ENCODE measurements at places on chromosomes 3 and 15.

GRCh38 chr15:87631775-87632174 is 624.8 kb downstream of the NTRK3 start:
- DNase-seq: no peak

DNA sequence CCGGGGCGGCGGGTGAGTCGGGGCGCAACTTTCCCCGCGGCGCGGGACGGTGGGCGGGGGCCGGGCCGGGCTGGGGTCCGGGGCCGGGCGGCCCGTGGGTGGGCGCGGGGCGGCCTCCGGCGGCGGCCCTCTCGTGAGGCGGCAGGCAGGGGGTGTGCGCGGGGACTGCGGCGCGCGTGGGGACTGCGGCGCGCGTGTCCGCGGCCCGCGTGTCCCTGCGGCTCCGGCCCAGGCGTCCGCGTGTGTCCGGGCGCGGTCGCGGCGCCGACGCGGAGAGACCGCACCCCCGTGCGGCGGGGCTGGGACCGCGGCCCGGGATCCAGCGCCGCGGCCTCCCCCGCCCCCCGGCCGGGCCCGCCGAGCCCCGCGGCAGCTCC is 349 bp downstream of the PLXNA1 start:
- DNase-seq: no peak

- no peak for DNase-seq
Measured at GRCh38 chr3:86828751-86829150, 162.2 kb downstream of the VGLL3 start.

- no peak for DNase-seq
Measured at GRCh38 chr3:68915973-68916372, 16.4 kb downstream of the TAFA4 start.

GRCh38 chr3:52784931-52785590 is 7.7 kb downstream of the ITIH1 start:
- DNase-seq: no peak

DNA sequence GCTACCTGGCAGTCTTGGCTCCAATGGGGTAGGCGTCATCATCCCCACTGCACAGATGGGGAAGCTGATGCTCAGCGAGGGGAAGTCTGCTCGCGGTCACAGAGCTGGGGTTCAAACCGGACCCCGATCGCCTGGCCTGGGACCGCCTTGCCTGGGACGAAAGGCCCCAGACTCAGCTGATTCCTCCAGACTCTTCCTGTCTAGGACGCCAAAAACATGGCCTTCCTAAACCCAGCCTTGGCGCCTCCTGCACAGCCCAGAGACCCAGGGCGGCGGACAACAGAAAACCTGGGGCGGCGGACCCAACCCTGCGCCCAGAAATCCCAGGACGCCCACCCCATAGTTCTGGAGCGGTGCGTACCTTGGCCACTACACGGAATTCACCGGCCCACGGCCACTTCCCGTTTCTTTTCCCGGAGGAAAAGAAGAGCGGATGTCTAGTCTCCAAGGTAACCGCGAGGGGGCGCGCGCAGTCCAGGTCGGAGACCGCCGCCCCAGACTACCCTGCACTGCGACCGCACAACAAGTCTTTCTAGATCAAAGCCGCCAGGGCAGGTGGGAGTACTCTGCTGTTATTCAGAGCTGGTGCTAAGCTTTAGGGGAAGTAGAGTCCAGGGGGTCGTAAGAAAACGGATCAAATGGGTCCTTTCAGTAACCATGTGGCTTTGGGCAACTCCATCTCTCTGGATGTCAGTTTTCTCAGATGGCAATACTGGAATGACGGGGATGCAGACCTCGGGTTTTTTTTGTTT is 4.9 kb upstream of the IL17RD start:
- peak; percentile 72 for DNase-seq

- peak; percentile 99 for DNase-seq
Measured at GRCh38 chr15:67107014-67107812, 41.8 kb downstream of the SMAD3 start.

DNA sequence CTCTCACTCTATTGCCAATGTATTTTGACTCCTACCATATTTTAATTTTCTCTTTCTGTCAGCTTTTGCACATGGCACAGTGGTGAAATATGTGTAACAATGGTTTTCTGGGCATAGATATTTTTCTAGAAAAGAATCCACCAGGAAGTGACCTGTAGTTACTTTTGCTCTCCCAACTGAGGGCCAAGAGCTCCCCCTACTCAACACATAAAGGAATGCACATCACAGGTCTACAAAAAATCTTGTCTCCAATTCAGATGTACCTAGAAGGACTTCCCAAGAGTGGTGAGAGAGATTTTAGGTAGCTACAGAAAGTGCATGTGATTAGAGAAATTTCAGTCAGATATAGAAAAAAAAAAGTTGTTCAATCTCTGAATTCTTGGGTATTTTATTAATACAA is 15.6 kb downstream of the CPA3 start:
- DNase-seq: peak; percentile 58

DNA sequence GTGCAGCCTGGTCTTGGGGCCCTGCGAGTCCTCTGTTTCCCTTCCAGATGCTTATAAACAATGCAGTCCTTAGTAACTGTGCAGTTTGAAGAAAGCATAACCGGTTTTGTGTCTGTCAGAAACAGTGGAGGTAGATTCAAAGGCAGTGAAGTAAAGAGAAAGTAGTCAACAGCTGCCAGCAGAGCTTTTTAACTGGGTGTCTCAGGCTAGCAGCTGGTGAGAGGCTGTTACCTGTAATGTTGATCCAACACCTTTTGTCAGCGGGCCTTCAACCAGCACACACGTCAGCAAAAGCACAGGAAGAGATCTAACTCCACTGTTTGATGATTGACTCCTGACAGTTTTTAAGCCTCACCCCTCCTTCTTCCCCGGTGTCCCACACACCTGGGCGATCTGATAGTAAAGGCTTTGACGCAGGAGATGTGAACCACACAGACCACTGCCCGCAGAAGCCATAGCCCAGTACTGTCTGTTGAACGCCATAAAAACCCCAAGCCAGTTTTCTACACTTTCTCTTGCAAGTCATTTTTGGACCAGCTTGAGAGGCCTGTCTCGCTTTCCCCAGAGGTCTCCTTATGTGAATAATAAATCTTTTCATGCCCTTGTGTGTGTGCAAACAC is 178.0 kb downstream of the FMN1 start:
- DNase-seq: no peak

DNA sequence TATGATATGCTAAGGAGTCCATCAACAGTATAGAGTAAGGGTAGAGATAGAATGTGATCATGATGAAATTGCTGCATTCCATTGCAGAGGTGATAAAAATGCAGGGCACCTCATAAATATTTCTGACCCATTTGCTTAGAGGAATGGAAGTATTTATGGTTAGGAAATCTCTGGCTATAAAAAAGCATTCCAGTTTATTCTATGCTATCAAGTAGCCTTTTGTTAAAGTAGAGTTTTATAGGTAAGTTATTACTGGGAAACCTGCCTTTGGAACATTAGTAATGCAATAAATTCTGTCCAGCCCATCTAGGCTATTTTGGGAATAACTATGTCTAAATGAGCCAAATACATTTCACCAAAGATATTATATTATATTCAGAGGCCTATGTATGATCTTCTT is 19.8 kb upstream of the STRIT1 start:
- DNase-seq: peak; percentile 58

GRCh38 chr15:96409215-96410138 is 79.0 kb downstream of the NR2F2 start:
- DNase-seq: peak; percentile 32

- DNase-seq: no peak
Measured at GRCh38 chr3:141181819-141182218, 49.8 kb upstream of the PXYLP1 start.

GRCh38 chr15:68672781-68673205 is 94.0 kb downstream of the CORO2B start:
- peak; percentile 30 for DNase-seq

GRCh38 chr3:152283492-152284381 is 15.0 kb downstream of the MBNL1 start:
- no peak for DNase-seq

- no peak for DNase-seq
Measured at GRCh38 chr3:177374323-177374722, 177.0 kb upstream of the TBL1XR1 start.

DNA sequence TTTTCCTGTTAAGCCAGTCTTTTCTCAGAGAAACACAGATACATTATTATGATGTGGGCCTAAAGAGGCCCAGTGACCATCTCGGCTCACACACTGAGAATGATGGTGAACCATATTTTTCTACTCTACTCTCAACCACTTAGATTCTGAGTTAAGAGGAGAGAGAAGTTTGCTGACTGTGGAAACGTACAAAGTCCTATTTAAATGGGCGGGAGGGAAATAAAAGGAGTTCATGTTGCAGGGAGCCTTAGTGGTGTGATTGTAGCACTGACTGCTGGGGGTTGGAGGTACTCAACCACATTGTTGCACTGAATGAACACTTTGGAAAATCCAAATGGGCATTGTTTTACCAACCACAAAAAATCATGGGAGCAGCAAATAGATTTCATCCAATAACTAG is 51.0 kb downstream of the ATP8B4 start:
- no peak for DNase-seq

- DNase-seq: no peak
Measured at GRCh38 chr3:116299646-116300081, 145.6 kb downstream of the LSAMP start.

GRCh38 chr3:64422192-64422591 is 196.9 kb upstream of the PRICKLE2 start:
- no peak for DNase-seq

DNA sequence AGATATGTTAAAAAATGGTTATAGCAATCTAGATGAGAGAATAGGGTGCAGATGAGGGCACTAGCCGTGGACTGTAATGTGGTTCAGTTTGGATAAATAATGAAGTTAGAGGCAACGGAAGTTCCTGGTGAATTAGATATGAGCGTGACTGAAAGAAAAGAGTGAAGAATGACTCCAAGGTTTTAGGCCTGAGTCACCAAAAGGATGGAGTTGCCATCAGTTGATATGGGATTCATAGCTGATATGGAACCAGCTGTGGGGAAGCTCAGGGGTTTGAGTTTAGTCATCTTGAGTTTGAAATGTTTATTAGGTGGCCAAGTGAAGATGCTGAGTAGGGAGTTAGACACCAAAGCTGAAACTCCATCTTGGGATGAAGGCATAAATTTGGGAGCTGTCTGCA is 66.2 kb downstream of the SSR3 start:
- peak; percentile 72 for DNase-seq

DNA sequence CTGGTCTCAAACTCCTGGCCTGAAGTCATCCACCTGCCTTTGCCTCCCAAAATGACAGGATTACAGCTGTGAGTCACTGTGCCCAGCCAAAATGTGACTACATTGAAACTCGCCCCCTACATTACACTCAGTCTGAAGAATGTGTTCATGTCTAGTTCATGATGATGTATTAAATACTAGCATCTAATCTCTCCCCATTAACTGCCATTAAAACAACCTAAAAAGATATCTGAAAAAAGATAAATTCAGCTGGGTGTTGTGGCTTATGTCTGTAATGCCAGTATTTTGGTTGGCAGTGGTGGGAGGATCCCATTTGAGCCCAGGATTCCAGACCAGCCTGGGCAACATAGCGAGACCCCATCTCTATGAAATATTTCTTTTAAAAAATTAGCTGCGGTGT is 159.4 kb downstream of the PCCB start:
- DNase-seq: peak; percentile 2

- no peak for DNase-seq
Measured at GRCh38 chr15:37081983-37082382, 18.4 kb downstream of the MEIS2 start.

- no peak for DNase-seq
Measured at GRCh38 chr3:193744048-193744821, 151.2 kb downstream of the OPA1 start.

- no peak for DNase-seq
Measured at GRCh38 chr15:59976480-59977271, 27.4 kb upstream of the FOXB1 start.

DNA sequence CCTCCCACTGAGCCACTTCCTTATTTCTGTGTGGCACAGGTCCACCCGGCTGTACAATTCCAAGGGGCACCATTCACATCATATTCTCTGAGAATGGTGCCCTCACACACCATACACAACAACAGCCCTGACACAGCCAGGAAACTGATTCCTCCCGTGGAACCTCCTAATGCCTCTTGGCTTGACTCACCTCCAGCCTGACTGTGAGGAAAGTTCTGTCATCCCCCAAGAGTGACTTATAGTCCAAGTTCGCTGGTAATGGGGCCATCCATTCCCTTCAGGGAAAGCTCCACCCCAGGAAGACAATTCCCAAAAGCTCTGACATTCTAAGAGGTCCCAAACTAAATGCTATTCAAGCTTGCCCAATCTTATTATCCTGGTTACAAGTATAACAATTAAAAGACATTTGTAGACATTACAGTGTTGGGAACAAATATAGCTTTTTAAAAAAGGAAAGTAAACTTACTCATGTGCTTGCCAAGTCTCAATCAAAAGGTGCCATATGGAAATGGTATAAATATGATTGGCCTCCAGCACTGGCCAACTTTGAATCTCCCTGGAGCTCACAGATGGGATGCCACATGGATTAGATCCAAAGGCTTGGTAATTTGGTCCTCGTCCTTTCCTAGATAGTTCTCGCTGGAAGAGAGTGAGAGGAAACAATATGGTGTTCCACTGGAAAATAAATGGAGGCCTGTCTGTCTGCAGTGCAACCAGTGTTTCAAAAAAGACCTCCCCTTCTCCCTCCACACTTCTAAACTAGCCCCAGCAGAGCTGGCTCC is 56.3 kb upstream of the PSMD6 start:
- no peak for DNase-seq

DNA sequence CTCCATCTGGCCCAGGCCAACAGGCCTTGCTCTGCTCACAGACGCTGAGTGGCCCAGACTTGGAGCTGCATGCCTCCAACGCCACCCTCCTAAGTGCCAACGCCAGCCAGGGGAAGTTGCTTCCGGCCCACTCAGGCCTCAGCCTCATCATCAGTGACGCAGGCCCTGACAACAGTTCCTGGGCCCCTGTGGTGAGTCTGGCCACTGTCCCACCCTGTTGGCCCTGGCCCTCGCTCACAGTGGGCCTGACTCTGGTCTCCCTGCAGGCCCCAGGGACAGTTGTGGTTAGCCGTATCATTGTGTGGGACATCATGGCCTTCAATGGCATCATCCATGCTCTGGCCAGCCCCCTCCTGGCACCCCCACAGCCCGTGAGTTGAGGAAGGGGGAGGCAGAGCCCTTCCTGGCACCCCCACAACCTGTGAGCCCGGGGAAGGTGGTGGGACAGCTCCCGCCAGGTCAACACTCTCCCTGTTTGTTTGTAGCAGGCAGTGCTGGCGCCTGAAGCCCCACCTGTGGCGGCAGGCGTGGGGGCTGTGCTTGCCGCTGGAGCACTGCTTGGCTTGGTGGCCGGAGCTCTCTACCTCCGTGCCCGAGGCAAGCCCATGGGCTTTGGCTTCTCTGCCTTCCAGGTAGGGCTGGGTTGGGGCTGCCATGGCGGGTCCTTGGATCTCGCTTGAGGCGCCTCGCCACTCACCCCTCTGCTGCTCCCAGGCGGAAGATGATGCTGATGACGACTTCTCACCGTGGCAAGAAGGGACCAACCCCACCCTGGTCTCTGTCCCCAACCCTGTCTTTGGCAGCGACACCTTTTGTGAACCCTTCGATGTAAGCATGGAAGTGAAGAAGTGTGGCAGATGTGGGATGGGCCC is 10.0 kb downstream of the NT5DC2 start:
- no peak for DNase-seq

Measured in EL (cell line).